Hepatocyte (in vitro differentiated cells): ENCODE measurements at places on chromosomes 12 and 14. TPM values are rescaled to one million over a fixed set of nuclear protein-coding genes. Genes with fewer than 3 reads are reported as not detected.

- no peak for DNase-seq
Measured at GRCh38 chr12:116068853-116069252, 208.6 kb downstream of the MED13L start.

GRCh38 chr12:18457362-18457761 lies 196.0 kb downstream of the PIK3C2G start:
- no peak for DNase-seq

DNA sequence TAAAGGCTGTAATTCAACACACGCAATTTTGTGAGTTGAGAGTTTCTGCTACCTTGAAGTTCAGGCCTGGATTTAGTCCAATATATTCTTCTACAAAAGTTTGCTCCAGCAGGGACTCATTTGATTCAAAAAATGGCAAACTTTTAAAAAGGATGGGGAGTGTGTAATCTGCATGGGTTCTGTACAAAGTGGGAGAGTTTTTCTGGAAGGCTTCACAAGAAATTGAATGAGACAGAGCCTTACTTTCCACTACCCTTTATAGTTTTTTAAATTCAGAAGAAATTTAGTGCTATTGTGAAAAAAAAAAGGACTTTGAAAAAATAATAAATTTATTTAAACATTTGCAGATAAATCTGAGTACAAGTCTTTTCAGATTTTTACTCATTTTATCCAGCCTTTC lies 116.9 kb downstream of the METTL25 start:
- no peak for DNase-seq

GRCh38 chr12:51959921-51960320 lies 8.4 kb downstream of the ACVR1B start:
- DNase-seq = no peak

GRCh38 chr14:39555749-39556148 lies 123.5 kb upstream of the FBXO33 start:
- no peak for DNase-seq

DNA sequence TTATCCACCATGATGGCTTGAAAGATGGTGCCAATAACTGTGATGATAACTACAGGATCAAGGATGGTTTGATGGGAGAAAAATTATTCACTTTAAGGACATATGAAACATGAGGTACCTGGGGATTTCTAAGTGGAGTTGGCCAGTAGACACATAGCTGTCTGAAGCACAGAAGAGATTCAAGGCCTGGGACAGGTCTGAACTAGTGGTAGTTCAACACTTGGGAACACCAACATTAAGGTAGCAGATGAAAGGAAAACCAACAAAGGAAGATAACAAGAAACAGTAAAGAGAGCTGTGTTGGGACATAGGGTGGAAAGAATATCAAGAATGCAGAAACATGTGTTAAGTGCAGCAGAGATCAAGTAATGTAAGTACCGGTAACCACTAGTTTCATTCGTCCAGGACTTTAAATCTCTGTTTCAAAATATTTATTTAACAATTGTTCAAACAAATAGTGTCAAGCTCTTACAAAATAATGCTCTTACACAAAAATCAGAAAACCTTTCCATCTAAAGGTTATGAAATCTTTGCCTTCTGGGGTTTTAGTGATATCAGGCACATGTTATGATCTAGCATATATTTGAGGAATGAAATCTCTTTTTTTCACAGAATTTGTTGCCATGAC lies 104.7 kb downstream of the ST8SIA1 start:
- DNase-seq = no peak

- no peak for DNase-seq
Measured at GRCh38 chr12:122028905-122029560, 7.3 kb downstream of the BCL7A start.

CLMN gene
- 12.0 and 15.7 TPM in 2 replicates for total RNA-seq

DNA sequence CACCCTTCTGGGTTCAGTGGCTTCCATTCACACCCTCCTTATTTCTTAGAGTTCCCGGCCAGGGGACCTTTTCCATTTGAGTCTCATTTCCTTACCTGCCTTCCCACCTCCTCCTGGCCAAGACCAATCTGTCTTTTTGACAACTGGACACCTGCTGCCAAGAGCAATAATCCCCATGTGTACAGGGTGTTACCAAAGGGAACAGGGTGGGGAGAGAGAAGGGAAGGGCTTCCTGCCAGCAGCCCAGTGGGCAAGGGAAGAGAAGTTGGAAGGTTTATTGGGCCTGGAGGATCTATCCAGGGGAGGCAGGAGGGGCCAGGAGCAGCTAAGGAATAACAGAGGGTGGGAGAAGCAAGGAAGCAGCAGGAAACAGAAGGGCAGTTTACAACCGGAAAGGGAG lies 346.2 kb downstream of the C12orf75 start:
- DNase-seq = no peak

SLC6A13 gene
- total RNA-seq = 1.9 and 3.8 TPM in 2 replicates

APOF gene
- 0.12 TPM in 1 of 2 replicates, not detected in the other for total RNA-seq

DNA sequence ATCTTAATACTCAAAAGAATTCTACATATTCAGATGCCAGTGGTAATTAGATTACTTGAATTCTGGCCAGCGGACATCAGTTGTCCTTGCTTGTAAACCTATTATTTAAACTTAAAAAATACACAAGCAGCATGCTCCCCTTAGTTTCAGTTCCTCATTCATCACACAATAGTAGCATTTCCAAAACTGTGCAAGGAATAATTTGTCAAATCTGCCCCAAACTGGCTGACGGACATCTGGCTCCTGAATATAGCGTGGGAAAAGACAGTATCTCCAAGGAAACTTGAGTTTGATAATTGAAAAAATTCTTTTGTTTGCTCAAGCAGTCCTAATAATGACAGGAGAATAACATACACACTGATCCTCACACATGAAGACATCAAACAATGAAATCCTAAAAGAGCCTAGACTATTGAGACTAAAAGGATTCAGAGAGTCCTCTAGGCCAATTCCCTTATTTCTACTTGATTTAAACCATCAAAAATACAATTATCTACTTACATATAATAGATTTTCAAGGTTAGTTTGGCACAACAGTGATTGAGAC lies 90.4 kb downstream of the KIF21A start:
- no peak for DNase-seq

EDDM3A gene
- total RNA-seq = not detected in 2 replicates

FLRT2 gene
- total RNA-seq = 42.3 and 48.0 TPM in 2 replicates

GRCh38 chr12:75170640-75171185 lies 38.9 kb downstream of the KCNC2 start:
- DNase-seq = no peak
